Activated CD4-positive, alpha-beta T cell treated with anti-CD3 and anti-CD28 coated beads, Interleukin-2, amount 10 ng/mL, durations not matched to agents 7 days and 5 days (primary cell): ENCODE measurements at places on chromosomes 5 and 9.

DNA sequence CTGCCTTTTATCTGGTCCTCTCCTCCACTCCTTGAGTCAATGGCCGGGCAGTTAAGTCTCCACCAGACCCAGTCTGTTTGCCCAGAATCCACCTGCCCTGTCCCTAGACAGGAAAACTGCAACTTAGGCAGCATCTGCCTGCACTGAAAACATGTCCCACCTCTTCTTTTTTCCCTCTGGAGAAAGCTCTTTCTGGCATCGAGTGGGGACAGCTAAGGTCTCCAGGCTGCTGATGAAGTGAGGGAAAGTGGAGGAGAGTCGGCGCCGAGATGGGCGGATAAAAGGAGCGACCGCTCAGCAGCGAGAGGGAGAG lies 243 bp upstream of the SHISAL2B start:
- DNase-seq: no peak

DNA sequence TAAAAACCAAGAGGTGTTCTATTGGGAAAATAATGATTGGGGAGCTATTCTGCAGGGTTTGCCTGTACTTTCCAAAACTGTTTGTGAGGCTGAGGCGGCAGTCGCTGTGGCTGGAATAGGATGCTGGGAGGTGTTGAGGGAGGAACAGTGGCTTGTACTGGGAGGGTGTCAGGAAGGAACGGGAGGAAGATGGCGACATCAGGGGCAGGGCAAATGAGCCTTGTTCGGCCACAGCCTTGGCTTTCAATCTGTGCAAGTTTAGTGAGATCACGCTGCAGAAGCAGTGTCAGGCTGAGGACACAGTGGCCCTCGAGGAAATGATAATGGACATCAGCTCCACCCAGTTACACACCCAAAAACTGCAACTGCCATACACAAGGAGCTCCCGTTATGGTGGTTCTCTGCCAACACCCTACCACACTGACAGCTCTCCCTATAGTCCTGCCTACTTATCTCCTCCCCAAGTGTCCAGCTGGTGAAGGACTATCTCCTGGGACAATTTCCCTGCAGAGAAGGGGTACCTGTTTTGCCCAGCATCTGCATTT lies 27.3 kb downstream of the KIF2A start:
- no peak for DNase-seq

DNA sequence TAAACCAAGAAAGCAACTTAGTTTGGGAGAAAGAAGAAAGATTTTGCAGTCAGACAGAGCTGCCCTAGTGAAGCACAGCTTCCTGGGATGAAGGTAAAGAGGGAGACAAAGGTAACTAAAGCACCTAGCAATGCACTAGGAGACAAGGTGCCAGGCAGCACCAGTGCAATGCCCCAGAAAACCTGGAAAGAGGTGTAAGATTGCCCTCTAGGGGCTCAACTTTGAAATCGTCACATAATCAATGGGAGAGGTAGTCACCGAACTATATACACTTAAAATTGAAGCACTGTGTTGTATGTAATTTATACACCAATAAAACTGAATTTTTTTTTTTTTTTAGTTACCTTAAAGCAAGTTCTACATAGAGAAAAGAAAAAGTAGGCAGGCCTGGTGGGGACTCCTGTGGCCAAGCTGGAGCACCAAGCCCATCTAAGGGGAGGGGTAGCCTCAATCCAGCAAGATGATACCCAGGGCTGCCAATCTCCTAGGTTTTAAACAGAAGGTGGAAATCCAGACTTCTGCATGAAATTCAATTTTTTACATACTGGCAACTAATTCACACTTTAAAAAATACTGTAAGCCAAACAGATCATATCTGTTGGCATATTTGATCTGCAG lies 48.2 kb downstream of the CDK5RAP2 start:
- peak; percentile 24 for DNase-seq

- DNase-seq: no peak
Measured at GRCh38 chr9:109213285-109214121, 46.5 kb upstream of the FRRS1L start.

GRCh38 chr5:64164166-64164565 lies 1.5 kb upstream of the RNF180 start:
- DNase-seq: no peak

- DNase-seq: no peak
Measured at GRCh38 chr5:89377767-89378455, 494.9 kb upstream of the MEF2C start.

DNA sequence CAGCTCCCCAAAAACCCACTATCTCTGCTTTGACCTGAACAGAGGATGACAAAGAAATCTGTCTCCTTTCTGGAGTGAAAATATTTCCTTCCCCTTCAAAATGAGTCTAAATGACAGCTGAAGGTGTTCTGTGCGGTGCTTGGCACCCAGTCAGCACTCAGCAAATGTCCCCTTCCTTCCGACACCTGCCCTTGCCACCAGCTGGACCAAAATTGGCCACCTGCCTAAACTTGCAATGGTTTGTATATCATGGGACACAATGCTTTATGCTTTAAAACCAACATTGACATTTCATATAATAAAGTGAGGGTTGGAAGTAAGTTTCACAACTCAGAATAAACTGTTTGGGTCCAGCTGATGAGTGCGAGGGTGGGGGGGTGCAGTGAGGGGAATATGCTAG lies 7.5 kb upstream of the TTC1 start:
- DNase-seq: no peak

GRCh38 chr5:168950241-168950951 lies 350.5 kb downstream of the SLIT3 start:
- no peak for DNase-seq

GRCh38 chr9:128393145-128393775 lies 22.1 kb downstream of the URM1 start:
- no peak for DNase-seq

DNA sequence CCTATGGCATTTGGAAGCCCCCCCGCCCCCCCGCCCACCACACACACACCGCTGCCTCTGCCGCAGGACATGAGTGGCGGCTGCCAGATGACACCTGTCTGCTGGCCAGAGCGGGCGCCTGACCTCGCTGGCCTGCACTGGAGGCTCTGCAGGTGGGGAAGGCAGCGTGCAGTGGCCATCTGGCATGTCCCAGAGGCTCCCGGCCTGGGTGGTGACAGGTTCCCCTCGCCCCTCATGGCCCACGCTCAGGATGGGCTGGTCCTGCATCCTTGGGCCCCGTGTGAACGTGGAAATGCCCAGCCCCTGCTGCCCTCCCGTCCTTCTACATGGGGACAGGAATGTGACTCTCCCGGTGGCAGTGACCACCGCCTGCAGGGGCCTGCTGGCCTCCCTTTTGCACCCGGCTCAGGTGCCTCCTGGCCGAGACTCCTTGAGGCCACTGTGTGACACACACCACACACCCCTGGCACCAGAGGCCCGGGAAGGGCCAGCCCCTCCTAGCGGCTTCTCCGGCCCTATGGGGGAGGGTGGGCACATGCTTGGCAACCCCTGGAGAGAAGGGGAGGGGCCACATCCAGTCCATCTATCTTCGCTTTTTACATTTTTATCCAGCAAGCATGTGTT lies 30.3 kb downstream of the IRX4 start:
- no peak for DNase-seq

DNA sequence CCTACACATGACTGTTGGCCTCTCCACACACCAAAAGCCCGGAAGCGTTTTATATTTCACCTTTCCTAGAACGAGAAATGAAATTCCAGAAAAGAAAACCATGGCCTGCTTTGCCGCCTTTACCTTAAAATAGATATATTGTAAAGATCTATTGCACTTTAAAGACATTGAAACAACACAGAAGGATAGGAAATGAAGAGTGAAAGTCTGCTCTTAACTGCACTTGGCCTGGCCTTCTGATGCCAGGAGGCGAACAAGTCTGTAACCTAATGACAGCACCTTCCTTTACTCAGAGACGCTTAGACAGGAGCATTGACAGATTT lies 6.7 kb downstream of the PRDM6 start:
- DNase-seq: no peak
